ENCODE measurements at places on chromosomes 4 and X. TPM values are rescaled to one million over a fixed set of nuclear protein-coding genes. Genes with fewer than 3 reads are reported as not detected.
A peak's percentile ranks its signal among the peaks of the same experiment; 100 is the strongest.

DNA sequence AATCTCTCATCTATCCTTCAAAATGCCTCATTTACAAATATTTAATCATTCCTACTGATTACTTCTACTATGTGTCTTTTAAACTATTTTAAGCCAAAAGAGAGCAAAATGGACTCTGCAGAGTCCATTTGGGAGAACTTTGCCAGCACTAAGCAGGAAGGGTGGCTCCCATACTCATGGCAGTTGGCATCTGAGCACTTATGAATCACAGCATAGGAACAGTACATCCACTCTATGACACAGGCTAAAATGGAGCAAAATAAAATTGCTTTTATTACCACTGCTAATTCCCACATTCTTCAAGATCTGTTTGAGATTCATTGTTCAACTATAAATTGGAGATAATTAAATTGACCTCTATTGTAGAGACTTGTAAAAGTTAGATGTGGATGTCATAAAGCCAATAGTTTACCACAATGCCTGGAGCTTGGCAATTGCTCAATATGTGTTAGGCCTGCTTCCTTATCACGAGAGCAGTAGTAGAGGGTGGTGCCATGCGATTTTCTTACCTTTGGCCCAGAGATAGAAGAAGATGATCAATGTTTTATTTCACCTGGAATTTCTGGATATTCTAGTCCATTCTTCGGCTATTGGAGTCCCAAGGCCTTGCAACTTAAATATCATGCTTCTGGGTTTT, 19.1 kb downstream of the HPGD start:
- H3K36me3 ChIP-seq: peaks cover 10% of the 10 kb centered on the region
- peaks cover 4% of the 10 kb centered on the region for H3K4me1 ChIP-seq
- no peaks in the 10 kb centered on the region for H3K27me3 ChIP-seq
- H3K4me3 ChIP-seq: no peak overlapping the region
- DNase-seq: no peak

DNA sequence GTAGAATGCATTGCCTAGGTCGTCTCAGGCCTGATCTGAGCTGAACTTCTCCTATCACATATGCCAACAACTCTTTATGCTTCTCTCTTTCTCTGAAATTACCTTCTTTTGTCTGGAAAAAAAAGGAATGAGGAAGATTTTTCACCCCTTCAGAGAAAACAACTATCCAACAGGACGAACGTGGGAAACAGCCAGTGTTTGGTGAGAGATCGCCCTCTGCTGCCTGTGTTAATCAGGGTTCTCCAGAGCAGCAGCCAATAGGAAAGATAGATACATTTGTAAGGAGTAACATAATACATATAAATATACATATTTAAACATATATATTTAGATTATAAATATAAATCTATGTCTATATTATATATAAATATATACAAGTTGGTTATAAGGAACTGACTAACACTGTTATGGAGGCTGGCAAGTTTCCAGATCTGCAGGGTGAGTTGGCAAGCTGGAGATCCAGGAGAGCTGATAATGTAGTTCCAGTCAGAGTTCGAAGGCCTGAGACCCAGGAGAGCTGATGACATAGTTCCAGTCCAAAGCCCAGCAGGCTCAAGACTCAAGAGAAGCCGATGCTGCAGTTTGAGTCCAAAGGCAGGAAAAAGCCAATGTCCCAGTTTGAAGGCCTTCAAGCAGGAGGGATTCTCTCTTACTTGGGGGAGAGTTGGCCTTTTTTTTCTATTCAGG, 13.3 kb downstream of the CETN2 start:
- H3K4me1 ChIP-seq: peaks cover 7% of the 10 kb centered on the region
- H3K4me3 ChIP-seq: no peak overlapping the region
- DNase-seq: no peak
- no peaks in the 10 kb centered on the region for H3K36me3 ChIP-seq
- H3K27me3 ChIP-seq: peaks cover 7% of the 10 kb centered on the region

The NR3C2 gene
- 19.5 TPM for total RNA-seq

DNA sequence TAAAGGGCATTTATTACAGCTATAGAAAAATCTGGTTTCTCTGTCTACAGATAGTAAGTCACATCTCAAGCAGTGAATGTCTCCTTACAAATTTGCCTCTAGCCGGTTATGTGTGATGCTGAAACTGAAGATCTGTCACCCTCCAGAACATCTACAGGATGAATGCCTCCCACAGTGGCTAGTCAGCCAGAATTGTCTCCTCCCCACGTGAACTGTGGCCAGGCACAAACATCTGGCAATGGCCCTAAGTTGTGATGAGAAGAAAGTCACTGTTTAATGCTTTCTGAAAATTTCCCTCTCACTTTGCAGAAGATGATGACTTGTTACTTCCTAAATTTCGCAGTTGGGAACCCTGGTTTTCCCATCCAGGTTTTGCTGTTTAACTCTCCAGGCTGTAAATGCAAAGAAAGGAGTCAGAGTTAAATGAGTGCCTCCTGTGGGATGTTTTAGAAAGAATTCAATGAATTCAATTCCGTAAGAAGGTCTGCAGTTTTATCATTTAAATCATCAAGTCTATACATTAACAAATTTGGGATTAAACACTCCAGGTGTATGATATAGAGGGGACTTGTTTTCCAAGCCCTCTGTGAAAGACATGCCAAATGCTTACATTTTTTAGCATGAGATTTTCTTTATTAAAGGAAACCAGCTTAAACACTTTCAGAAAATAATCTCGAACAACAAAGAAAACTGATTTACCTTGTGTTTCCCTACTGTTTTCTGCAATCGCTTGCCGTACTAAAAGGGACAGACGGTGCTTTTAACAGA, 55.4 kb upstream of the TLR3 start:
- no peaks in the 10 kb centered on the region for H3K36me3 ChIP-seq
- no peak overlapping the region for H3K27ac ChIP-seq
- DNase-seq: no peak
- H3K4me3 ChIP-seq: no peak overlapping the region

The OCIAD1 gene
- total RNA-seq: 107 TPM

GRCh38 chrX:96906741-96907140, 23.0 kb downstream of the RPA4 start:
- H3K36me3 ChIP-seq: no peaks in the 10 kb centered on the region
- no peaks in the 10 kb centered on the region for H3K4me1 ChIP-seq
- no peak for DNase-seq
- H3K4me3 ChIP-seq: no peak overlapping the region
- no peak overlapping the region for H3K27ac ChIP-seq
- H3K27me3 ChIP-seq: no peaks in the 10 kb centered on the region

The LNX1 gene
- not detected for total RNA-seq

The IL2RG gene
- 389 TPM for total RNA-seq

DNA sequence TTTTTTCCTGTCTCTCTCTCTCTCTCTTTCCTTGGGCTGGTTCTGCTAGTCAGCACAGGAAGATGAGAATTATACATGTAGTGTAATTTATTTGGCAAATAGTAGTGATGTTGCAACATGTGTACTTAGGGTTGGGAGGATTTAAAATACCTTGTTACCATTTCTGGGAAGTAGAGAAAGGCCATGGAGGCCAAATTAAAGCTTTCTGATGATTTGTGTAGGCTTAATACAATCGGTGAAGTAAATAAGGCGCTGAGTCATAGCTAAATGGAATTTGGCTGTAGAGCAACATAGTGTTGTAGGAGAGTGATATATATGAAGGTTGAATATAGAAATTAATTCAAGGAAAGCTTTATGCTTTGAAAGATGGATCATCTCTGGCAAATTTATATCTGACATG, 295.3 kb downstream of the GRID2 start:
- no peak overlapping the region for H3K27ac ChIP-seq
- H3K27me3 ChIP-seq: no peaks in the 10 kb centered on the region
- no peaks in the 10 kb centered on the region for H3K4me1 ChIP-seq
- no peak for DNase-seq
- H3K4me3 ChIP-seq: no peak overlapping the region

The PLK4 gene
- 35.5 TPM for total RNA-seq

DNA sequence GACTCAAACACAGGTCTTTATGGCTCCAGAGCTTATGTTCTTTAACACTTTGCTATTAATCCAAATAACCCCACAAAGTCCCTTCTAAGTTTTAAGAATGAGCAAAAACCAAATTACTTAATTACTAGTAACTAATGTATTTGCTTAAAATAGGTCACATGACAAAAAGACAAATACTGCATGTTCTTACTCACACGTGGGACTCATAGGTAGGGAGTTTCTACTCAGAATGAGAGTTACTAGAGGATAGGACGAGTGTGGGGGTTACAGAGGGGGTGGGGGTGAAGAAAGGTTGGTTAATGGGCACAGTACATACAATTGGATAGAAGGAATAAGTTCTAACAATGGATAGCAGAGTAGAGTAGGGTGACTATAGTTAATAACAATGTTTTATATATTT, 5.8 kb downstream of the RPS6KA3 start:
- peaks cover 34% of the 10 kb centered on the region for H3K4me1 ChIP-seq
- no peak for DNase-seq
- H3K36me3 ChIP-seq: peaks cover 16% of the 10 kb centered on the region
- H3K27me3 ChIP-seq: no peaks in the 10 kb centered on the region
- H3K27ac ChIP-seq: no peak overlapping the region
- no peak overlapping the region for H3K4me3 ChIP-seq

The F11 gene
- total RNA-seq: not detected

The CFAP47 gene
- not detected for total RNA-seq

- H3K4me3 ChIP-seq: no peak overlapping the region
- H3K27ac ChIP-seq: no peak overlapping the region
- peaks cover 2% of the 10 kb centered on the region for H3K27me3 ChIP-seq
- H3K4me1 ChIP-seq: peaks cover 3% of the 10 kb centered on the region
Measured at GRCh38 chr4:163279713-163280112, 52.7 kb downstream of the NPY1R start.

DNA sequence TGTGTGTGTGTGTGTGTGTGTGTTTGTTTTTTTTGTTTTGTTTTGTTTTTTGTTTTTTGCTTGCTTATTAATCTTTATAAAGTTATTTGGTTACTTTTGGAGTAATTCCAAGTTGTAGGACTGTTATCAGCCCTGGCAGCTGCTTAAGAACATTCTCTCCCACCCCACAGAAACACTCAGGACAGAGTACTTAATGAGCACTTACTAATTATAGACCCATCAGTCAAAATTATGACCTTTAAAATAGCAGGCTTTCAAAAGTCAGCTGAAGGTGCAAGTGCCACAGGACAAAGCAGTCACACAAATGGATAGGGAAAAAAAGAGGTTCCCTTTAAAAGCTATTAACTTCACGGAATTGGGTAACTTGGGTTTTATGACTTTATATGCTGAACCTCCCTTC, 69.0 kb downstream of the BEND2 start:
- no peaks in the 10 kb centered on the region for H3K27me3 ChIP-seq
- no peak for DNase-seq
- H3K27ac ChIP-seq: no peak overlapping the region

DNA sequence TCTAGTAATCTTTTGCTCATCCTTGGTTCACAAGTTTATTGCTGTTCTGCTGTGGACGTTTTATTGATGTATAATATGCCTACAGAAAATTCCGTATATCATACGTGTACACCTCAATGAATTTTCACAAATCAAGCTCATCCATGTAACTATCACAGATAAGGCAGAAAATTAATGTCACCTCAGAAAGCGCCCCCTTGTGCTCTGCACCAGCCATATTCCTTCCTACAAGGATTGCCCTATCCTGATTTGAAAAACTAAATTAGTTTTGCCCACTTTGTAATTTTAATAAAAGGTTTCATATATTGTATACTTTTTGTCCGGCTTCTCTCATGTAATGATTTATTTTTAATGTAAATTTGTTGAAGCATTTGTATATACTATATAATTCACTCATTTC, 390.8 kb downstream of the ADGRL3 start:
- no peak for DNase-seq
- no peak overlapping the region for H3K4me3 ChIP-seq
- no peak overlapping the region for H3K27ac ChIP-seq
- H3K27me3 ChIP-seq: no peaks in the 10 kb centered on the region
- H3K4me1 ChIP-seq: no peaks in the 10 kb centered on the region

DNA sequence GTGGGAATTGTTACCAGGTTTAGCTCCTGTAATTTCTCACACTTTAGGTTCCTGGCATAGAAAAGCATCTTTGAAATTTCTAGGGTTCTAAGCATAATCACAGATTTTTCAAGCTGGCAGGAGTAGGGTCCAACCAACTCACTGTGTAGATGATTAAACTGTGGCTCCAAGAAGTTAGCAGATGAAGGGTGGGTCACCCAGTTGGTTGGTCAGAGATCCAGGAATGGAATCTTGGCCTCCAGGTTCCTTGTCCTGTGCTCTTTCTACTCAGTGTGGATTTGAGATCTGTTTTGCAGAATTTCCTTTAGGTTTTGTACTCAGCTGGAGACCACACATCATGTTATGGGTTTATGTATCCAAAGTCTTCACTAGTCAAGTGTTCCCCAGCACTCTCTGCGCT, 90.3 kb upstream of the MAML3 start:
- DNase-seq: no peak
- H3K36me3 ChIP-seq: no peaks in the 10 kb centered on the region
- H3K4me3 ChIP-seq: no peak overlapping the region

DNA sequence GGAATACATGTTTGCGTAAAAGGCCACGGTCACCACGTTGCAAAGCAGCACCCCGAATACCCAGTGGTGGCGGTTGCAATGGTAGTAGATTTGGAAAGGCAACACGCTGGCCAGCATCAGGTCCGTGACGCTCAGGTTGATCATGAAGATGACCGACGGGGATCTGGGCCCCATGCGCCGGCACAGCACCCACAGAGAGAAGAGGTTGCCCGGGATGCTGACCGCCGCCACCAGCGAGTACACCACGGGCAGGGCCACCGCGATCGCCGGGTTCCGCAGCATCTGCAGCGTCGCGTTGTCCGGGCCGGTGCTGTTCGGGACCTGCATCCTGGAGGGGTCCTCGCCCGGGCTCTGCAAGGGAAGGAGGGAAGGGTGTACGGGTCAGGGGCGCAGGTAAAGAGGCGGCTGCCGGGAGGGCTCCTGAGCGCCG, 13.5 kb upstream of the ASMTL start:
- no peaks in the 10 kb centered on the region for H3K27me3 ChIP-seq
- peaks cover 66% of the 10 kb centered on the region for H3K4me1 ChIP-seq
- H3K36me3 ChIP-seq: peaks cover 30% of the 10 kb centered on the region
- peak; percentile 36 for DNase-seq

DNA sequence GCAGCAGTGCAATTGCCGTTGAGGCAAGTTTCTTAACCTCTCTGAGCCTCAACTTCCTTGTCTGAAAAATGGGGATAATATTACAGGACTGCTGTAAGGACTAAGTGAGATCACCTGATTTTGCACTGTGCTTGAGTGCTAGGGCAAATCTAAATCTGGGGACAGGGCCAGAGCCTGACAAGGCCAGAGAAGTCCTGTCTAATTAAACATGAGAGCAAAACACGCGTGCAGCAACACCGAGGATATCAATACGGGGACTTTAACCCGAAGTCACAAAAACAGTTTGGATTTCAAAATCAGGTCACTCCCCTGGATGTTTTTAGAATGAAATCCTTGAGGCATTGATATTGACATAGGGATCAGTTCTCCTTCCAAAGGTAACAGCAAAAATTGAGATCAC, 5.7 kb upstream of the GJB1 start:
- DNase-seq: no peak
- H3K4me1 ChIP-seq: peaks cover 7% of the 10 kb centered on the region
- H3K36me3 ChIP-seq: no peaks in the 10 kb centered on the region
- H3K27ac ChIP-seq: no peak overlapping the region

The TAB3 gene
- 17.3 TPM for total RNA-seq
